Thymus (tissue), 14 donors: ENCODE measurements at places on chromosomes 7 and 10. TPM values are rescaled to one million over a fixed set of nuclear protein-coding genes. Genes with fewer than 3 reads are reported as not detected.

TMEM213 gene
- polyA plus RNA-seq = 0.25 TPM

CAV2 gene
- polyA plus RNA-seq = 29.7 TPM

TRPV5 gene
- polyA plus RNA-seq = 0.02 TPM

HMX3 gene
- polyA plus RNA-seq = not detected

ARHGAP19 gene
- 5.8 TPM for polyA plus RNA-seq

ADAM22 gene
- 0.96 TPM for polyA plus RNA-seq

FAM25G gene
- 4.2 TPM for polyA plus RNA-seq

PCLO gene
- polyA plus RNA-seq = 0.75 TPM
